ENCODE measurements at places on chromosomes 2 and 18. TPM values are rescaled to one million over a fixed set of nuclear protein-coding genes. Genes with fewer than 3 reads are reported as not detected.

DNA sequence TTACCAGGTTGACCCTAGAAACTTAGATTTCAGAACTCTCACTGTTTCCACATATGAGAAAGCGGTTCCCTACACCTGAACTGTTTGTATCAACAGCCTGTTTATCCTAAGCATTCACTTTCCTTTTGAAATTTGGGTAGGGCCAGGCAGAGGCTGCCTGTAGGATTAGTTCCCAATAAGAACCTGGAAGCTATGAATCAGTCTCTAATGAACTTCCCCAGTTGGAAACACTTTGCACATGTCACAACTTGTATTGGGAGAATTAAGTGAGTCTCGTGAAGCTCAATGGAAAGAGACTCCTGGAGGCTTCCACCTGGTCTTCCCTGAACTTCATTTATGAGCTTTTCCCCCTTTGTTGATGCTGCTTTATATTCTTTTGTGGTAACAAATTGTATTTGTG, 486.6 kb upstream of the HS6ST1 start:
- H3K4me3 ChIP-seq: no peak overlapping the region
- DNase-seq: no peak
- H3K4me1 ChIP-seq: no peaks in the 10 kb centered on the region
- no peaks in the 10 kb centered on the region for H3K27me3 ChIP-seq
- H3K36me3 ChIP-seq: no peaks in the 10 kb centered on the region
- H3K27ac ChIP-seq: no peak overlapping the region

DNA sequence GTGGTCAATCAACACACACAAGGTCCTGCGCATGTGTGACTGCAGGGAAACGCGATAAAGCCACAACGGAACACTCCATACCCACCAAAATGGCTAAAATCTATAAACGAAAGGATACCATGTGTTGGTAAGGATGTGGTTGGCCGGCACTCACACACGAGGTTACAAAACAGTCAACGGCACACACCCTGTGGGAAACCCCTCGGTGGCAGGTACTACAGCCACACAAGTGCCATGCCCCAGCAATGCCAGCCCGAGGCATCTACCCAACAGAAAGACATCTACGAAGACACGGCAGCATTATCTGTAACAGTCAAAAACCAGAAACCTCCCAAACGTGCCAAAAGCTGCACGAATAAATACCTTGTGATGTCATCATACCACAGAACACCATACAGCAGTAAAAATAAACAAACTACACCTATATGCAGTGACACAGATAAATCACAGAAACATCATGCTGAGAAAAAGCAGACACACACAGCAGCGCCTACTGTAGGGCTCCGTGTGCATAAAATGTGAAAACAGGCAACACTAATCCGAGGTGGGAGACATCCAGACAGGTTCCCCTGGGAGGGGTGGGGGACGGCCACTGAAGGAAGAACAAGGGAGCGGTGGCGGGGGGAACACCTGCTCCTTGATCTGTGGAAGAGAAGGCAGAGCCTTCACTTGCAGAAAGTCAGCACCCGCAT, 36.7 kb downstream of the HDAC4 start:
- H3K4me1 ChIP-seq: no peaks in the 10 kb centered on the region
- H3K36me3 ChIP-seq: no peaks in the 10 kb centered on the region
- H3K27ac ChIP-seq: no peak overlapping the region
- no peaks in the 10 kb centered on the region for H3K27me3 ChIP-seq
- H3K4me3 ChIP-seq: no peak overlapping the region

DNA sequence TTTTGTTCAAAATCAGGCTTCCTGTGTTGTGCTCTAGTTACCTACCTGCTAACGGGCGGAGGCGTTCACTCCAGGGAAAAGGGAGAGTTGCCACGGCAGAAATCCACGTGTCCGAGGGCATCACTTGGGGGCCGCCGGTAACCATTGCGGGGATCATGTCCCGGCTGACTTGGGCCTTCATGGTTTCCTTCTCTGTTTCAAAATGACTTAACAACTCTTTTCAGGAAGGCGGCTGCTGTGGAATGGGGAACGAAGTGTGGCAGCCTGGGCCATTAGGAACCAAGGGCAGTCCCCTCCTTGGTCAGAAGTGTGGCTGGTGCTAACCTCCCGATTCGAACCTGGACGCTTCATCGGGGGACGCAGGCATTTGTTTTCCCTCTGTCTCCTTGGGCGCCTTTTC, 56.8 kb downstream of the INPP5D start:
- H3K36me3 ChIP-seq: no peaks in the 10 kb centered on the region
- H3K4me1 ChIP-seq: no peaks in the 10 kb centered on the region
- H3K27ac ChIP-seq: no peak overlapping the region
- no peak for DNase-seq
- H3K27me3 ChIP-seq: no peaks in the 10 kb centered on the region
- no peak overlapping the region for H3K4me3 ChIP-seq

The MCM6 gene
- total RNA-seq: 2.7 TPM

DNA sequence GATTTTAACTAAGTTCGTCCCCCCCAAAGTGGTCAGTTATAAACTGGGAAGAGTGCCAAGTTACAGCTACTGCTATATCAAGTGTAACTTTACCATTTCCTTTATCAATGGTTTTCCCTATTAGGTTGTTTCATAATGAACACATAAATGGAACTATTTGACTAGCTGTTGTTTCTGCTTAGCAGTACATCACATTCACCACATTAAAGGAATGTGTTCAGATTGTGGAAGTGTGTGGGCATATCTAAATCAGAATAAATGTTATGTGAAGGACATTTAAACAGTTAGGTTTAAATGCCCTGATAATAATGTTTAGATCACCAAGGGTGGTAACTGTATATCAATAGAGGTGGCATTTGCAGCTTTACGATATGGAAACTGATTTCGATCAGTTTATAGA, 45.1 kb downstream of the SLC9A4 start:
- H3K27ac ChIP-seq: no peak overlapping the region
- no peak overlapping the region for H3K4me3 ChIP-seq
- H3K4me1 ChIP-seq: no peaks in the 10 kb centered on the region
- H3K36me3 ChIP-seq: no peaks in the 10 kb centered on the region

GRCh38 chr2:162490761-162491470, 147.0 kb downstream of the GCA start:
- H3K27me3 ChIP-seq: no peaks in the 10 kb centered on the region
- no peaks in the 10 kb centered on the region for H3K4me1 ChIP-seq
- no peaks in the 10 kb centered on the region for H3K36me3 ChIP-seq

DNA sequence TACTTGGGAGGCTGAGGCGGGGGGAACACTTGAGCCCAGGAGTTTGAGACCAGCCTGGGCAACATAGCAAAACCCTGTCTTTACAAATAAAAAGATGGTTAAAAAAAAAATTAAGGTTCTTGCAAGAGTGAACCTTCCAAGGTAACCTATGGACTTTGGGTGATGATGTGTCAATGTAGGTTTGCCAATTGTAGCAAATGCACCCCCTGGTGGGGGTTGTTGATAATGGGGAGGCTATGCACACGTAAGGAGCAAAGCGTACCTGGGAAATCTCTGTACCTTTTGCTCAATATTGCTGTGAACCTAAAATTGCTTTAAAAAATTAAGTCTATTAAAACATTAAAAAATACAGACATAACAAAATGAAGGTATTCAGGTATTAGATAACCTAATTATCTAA, 70.4 kb downstream of the CWC22 start:
- H3K27ac ChIP-seq: no peak overlapping the region
- peak; percentile 79 for DNase-seq
- no peaks in the 10 kb centered on the region for H3K36me3 ChIP-seq
- no peak overlapping the region for H3K4me3 ChIP-seq
- H3K27me3 ChIP-seq: no peaks in the 10 kb centered on the region
- H3K4me1 ChIP-seq: peaks cover 10% of the 10 kb centered on the region

The KANSL3 gene
- total RNA-seq: 29.3 TPM

The DSG4 gene
- total RNA-seq: not detected

The MC4R gene
- total RNA-seq: not detected

The IRS1 gene
- 9.0 TPM for total RNA-seq

DNA sequence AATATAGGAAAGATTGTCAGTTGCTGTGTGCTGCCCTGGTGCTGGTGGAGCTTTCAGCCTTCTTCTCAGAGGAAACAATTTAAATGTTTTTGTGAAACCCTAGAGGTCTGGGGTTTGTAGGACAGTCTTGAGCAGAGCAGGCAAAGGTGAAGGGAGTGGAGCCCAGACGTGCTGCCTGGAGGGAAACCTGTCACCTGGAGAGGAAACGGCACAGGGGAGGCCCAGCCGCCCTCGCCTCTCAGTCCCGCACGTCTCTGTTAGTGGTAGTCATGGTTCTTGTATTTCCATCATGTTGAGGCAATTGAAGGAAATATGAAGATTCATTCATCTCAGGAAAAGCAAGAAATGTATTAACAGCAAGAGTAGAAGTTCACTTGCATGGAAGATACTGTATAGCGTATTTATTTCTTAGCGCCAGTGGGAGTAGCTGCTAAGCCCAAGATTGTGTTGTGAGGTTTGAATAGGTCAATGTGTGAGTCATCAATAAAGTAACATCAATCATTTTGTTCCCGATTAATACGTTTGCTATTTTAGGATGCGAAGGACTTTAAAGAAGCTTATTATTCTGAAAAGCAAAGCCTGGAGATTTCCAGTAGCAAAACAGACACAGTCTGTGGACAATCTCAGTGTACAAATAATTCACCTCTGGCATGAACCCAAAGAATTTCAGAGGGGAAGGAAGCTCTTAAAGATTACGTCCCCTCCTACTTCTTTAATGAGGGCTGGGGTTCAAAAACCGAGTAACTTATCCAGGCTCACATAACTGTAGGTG, 70.4 kb downstream of the LRRFIP1 start:
- no peak for DNase-seq
- no peaks in the 10 kb centered on the region for H3K36me3 ChIP-seq
- peaks cover 4% of the 10 kb centered on the region for H3K4me1 ChIP-seq
- no peak overlapping the region for H3K27ac ChIP-seq

The CCDC102B gene
- 0.98 TPM for total RNA-seq

DNA sequence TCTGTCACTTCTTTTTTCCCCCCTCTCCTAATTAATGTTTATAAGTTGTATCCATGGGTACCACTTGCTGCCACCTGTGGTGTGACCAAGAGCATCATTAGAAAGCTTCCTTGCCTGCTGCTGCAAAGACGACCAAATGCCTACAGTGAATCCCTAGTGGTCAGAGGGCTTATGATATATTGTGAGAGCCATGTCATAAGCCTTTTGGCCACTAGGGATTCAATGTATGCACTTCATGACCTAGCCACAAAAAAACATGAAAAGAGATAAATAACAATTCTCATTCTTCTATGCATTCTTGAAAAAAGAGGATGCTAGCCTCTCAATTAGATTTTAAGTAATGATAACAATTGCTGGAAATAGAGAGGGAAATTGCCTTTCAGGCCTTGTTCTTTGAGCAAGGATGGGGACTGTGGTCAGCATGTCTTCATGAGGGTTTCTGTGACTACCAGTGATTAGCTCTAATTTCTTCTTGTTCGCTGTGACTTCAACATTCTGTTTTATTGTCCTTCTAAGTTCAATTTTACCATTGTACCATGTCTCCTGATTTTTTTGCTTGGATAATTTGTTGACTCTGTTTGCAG, 435.3 kb downstream of the TGIF1 start:
- no peaks in the 10 kb centered on the region for H3K36me3 ChIP-seq
- H3K4me1 ChIP-seq: no peaks in the 10 kb centered on the region
- H3K4me3 ChIP-seq: no peak overlapping the region
- H3K27ac ChIP-seq: no peak overlapping the region
- DNase-seq: no peak

GRCh38 chr2:28480403-28481049, 15.3 kb upstream of the PLB1 start:
- no peaks in the 10 kb centered on the region for H3K36me3 ChIP-seq
- no peak overlapping the region for H3K27ac ChIP-seq
- no peak overlapping the region for H3K4me3 ChIP-seq
- DNase-seq: no peak
- no peaks in the 10 kb centered on the region for H3K4me1 ChIP-seq
- no peaks in the 10 kb centered on the region for H3K27me3 ChIP-seq

DNA sequence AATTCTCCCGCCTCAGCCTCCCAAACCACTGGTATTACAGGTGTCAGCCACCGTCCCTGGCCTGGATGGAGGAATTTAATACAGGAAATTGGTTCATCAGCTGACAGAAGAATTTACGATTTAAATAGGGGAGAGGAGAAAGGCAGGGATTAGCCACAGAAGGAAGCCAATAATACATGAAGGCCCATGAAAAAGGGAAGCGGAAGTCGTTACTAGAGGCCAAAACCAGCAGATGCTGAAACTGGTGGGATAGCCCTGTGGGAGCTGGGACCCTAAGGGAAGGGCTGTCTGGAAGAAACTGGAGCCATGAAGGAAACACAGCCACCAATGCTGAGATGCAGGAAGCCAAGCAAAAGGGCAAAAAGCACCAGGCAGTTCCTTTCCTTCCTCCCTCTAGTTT, 163.7 kb upstream of the RMP24 start:
- no peak for DNase-seq
- H3K27me3 ChIP-seq: no peaks in the 10 kb centered on the region
- no peak overlapping the region for H3K4me3 ChIP-seq
- no peaks in the 10 kb centered on the region for H3K4me1 ChIP-seq

The EIF5B gene
- 18.8 TPM for total RNA-seq

The ASB18 gene
- not detected for total RNA-seq

DNA sequence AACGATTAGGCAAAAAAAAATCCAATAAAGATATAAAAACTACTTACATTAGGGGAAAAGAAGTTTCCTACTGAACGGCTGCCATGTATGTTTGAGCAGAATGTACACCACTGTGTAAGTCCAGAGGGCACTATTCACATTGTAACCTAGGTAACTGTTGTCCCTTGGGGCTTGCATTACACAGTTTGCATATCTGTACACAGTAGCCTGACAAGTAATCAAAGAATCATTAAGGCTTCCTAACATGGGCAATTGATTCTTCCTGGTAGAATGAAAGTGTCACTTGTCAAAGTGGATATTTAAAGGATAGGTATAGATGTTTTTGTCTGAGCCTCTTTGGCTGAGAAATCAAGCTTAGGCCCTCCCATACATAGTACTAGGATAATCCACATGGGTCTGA, 39.1 kb downstream of the PLEK start:
- H3K4me1 ChIP-seq: no peaks in the 10 kb centered on the region
- DNase-seq: no peak
- H3K27me3 ChIP-seq: no peaks in the 10 kb centered on the region
- H3K36me3 ChIP-seq: no peaks in the 10 kb centered on the region
- H3K27ac ChIP-seq: no peak overlapping the region

The REG3A gene
- total RNA-seq: not detected

DNA sequence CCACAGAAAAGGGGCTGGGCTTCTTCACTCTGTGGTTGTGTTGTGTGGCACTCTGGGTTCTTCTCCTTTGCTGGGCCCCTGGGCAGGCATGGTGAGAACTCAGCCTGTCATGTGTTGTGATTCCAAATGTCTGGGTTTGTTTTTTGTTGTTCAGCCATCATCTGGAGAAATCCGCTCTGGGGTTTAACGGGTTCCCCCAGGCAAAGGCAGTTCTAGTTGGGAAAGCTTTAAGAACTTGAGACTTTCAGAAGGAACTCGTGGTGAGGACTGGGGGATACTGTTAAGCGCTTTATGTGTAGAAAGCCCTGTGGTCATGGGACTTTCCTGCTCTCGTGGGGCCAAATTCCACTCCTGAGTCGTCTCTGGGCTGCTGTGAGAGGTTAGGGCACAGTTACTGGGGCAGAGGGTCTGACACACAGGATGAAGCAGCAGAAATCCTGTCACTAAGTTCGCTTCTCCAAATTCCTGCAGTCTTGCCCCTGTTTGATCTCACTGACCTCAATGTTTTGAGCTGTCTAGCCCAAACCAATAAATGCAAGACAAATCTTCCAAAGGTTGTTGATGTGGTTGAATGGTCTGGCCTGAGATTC, 87.7 kb downstream of the RAPGEF4 start:
- H3K4me1 ChIP-seq: no peaks in the 10 kb centered on the region
- no peak for DNase-seq
- no peak overlapping the region for H3K4me3 ChIP-seq
- no peak overlapping the region for H3K27ac ChIP-seq
- H3K27me3 ChIP-seq: no peaks in the 10 kb centered on the region
